ENCODE measurements at places on chromosomes 5 and 9.
A peak's percentile ranks its signal among the peaks of the same experiment; 100 is the strongest.

- DNase-seq, result no peak
Measured at GRCh38 chr5:1950708-1951103, 68.0 kb upstream of the IRX4 start.

DNA sequence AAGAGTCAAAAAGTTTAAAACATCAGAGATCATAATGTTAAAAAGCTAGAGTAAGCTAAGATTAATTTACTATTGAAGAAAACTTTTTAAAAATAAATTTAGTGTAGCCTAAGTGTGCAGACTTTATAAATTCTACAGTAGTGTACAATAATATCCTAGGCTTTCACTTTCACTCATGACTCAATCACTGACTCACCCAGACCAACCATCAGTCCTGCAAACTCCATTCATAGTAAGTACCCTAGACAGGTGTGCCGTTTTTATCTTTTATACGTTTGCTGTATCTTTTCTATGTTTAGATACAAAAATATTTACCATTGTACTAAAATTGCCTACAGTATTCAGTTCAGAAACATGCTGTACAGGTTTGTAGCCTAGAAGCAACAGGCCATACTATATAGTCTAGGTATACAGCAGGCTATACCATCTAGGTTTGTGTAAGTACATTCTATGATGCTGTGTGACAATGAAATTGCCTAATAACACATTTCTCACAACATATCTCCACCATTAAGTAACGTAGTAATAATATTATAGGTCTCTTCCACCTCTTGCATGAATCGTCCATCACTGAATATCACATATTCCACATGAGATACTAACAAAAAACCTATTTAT, 59.2 kb downstream of the MEGF9 start:
- no peak for DNase-seq

- DNase-seq, result peak; percentile 51
Measured at GRCh38 chr9:71819115-71819739, 50.9 kb upstream of the CEMIP2 start.

GRCh38 chr9:130844044-130844451, 9.0 kb downstream of the ABL1 start:
- no peak for DNase-seq

- no peak for DNase-seq
Measured at GRCh38 chr5:140003519-140003918, 39.6 kb downstream of the NRG2 start.

DNA sequence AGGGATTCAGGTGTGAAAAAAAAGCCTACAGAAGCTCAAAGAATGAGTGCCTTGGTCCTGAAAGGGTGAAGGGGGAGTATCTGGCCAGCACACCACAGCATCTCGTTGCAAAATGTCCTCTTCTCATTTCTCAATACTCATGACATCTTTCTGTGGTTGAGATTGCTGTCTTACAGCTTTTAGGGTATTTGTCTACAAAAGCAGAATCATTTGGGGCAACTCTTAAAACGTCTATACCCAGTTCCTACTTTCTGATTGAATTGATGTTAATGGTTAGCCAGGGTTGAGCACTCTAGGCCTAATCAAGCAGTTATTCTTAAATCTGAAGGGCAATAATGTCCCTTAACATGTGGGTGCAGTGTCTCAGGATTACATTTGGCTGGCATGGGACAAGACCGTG, 21.2 kb upstream of the PCSK5 start:
- no peak for DNase-seq

DNA sequence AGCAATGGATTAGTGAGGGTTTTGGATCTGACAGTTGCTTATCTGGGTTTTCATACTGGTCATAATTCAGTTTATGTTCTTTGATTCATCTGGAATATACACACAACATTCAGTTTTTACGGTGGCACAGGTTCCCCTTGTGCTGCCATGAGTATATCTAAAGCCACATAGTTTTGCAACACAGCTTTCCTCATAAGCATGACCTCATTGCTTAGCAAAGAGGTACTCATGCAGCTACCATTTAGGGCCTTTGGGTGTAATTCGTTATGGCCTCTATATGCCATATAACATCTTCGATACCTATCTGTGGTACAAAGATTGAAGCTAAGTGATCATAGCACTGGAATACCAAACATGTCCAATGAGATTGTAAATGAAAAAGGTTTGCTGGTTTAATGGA, 2.9 kb upstream of the RBM22 start:
- DNase-seq, result no peak

GRCh38 chr5:176319827-176320554, 41.6 kb downstream of the KIAA1191 start:
- DNase-seq, result no peak

DNA sequence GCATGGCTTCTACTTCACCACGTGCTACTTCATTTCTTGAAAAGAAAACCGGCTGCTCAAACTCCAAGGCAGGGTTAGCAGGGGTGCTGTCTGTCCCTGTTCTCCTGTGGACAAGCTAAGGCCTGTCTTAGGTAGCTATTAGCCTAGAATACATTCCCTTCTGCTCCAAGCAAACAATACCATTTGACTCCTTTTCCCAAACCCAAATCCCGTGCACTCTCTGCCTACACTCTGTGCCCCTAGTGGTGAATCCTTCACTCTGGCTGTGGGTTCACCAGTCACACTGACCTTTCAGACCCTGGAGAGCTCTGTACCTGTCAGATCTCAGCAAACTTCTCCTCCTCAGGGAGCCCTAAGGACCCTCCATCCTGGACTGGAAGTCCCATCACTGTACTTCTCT, 211.6 kb downstream of the SLIT3 start:
- no peak for DNase-seq
